ENCODE measurements at places on chromosomes 4 and X.

DNA sequence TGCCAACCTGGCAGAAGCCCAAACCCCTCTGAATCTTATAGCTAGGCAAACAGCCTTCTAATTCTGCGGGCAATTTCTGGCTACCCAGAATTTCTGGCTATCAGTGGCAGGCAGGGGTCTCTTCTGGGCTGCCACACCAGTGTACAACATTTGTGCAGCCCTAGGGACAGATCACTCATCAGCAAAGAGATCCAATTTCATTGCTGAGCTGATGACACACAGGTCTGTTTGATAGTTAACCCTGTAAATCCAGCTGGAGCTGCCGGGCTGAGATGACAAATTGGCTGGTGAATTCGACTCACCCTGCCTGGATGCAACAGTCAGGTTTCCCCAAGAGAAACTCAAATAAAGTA, 2.4 kb downstream of the MID1 start:
- DNase-seq = no peak

DNA sequence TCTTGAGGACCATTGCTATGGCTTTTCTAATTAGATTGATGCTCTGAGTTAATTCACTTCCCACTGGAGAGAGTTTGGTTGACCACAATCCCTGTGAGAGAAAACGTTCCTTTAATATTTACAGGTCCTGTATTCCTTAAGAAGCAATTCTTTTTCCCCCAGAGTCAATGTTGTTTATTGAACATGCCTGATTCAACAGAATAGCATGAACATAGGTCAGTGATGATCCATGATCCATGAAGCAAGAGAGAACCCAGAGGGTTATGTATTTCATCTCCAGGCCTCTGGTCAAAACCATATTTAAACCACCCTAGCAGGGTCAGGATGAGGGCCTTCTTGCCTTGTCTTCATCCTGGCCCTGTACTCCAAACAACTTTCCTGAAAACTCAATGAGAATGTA, 39.4 kb upstream of the EFHC2 start:
- no peak for DNase-seq

GRCh38 chr4:5385741-5386311, 322.5 kb downstream of the EVC2 start:
- DNase-seq = no peak

- DNase-seq = no peak
Measured at GRCh38 chr4:150090836-150091235, 12.6 kb downstream of the DCLK2 start.

GRCh38 chr4:24736066-24736465, 59.3 kb upstream of the SOD3 start:
- DNase-seq = no peak

DNA sequence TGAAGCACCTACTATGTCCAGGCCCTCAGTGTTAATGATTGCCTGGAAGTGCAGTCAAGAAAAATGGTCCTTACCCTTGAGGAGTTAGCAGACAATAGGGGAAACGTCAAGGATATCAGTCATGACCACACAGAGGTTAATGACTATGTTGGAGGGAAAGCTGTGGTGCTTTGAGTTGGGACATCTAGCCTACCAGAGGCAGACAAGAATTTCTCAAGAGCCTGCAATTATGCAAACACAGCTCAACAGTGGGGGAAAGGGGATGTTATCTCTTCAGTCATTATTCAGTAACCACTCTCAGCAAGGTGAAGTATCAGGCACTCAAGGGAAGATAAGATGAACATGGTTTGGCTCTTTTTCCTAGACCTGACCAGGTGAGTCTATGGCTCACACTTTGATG, 7.0 kb upstream of the FGFBP1 start:
- DNase-seq = no peak

GRCh38 chr4:135244696-135245095, 1043.1 kb upstream of the PABPC4L start:
- DNase-seq = no peak

GRCh38 chr4:107255114-107255513, 219.0 kb upstream of the DKK2 start:
- DNase-seq = no peak

DNA sequence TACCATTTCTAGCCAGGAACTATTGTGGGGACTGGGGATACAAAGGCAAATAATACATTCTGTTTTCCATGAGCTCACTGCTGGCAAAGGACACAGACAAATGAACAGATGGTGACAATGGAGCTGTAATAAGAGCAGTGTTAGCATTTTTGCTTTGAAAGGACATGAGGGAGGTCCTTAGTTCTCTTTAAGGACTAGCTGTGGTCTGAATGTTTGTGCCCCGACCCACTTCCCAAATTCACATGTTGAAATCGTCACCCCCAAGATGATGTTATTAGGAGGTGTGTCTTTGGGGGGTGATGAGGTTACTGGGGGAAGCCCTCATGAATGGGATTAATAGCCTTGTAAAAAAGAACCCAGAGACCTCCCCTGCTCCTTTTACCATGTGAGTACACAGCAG, 30.3 kb downstream of the CCNG2 start:
- no peak for DNase-seq

DNA sequence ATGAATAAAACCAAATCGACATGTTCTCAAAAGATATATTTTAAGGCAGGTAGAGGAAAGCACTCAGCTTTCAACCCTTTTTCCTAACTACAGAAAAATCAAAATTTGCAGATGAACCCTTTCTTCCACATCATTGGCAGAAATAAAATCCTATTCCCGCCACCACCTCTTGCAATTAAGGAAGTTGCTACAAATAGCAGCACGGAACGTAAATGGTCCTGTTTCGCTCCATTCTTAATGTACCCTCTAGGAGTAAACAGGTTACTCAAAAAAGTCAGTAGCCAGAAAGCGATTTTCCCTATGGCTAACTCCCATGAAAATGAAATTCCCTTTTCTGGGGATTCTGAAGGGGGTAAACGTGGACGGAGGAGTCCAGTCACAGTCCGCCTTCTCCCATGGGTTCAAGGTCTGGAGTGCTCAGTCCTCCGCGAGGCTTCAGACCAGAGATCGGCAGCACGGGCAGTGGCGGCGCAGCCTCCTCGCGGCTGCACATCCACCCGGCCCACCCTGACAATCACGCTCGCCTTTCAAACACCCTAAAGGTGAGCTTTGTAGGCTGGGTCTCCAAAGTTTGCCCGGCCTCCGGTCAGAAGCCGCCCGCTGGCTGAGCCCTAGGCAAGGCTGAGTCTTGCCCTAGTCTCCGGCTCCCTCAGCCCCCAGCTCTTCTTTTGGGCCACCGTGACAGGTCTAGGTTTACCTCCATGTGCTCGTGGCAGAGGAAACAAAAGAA, 1.8 kb downstream of the ATP11C start:
- peak; percentile 0 for DNase-seq

DNA sequence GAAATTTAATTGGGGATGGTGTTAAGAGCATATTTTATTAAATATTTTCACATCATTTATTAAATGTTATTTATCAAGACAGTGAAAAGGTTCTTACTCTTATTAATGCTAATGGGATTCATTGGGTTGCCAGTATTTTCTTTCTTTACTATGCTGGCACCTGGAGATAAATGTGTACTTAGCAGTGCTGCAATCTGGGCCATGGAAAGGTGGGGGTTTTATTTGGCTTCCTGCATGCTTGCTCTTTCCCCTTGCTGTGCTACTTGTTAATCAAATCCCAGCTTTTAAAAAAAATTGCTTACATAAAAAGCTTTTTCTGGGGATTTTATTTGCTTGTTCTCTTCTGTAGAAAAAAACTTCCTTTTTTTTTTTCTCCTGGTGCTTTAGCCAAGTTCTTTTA, 48.3 kb downstream of the ZAR1 start:
- DNase-seq = no peak

DNA sequence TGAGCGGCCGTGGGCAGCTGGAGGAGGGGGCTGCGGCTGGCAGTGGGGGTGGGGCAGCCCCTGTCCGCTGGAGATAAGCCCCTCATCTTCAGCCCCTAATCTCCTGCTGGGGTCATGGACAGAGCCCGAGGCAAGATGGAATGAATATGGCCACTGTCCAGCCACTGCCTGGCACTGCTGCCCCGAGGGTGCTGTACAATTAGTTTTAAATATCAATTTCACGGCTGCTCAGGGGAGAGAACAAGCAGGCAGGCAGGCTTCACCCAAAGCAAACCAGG, 64.1 kb upstream of the NKX1-1 start:
- DNase-seq = no peak

- no peak for DNase-seq
Measured at GRCh38 chr4:183214912-183215488, 105.1 kb downstream of the CLDN22 start.

DNA sequence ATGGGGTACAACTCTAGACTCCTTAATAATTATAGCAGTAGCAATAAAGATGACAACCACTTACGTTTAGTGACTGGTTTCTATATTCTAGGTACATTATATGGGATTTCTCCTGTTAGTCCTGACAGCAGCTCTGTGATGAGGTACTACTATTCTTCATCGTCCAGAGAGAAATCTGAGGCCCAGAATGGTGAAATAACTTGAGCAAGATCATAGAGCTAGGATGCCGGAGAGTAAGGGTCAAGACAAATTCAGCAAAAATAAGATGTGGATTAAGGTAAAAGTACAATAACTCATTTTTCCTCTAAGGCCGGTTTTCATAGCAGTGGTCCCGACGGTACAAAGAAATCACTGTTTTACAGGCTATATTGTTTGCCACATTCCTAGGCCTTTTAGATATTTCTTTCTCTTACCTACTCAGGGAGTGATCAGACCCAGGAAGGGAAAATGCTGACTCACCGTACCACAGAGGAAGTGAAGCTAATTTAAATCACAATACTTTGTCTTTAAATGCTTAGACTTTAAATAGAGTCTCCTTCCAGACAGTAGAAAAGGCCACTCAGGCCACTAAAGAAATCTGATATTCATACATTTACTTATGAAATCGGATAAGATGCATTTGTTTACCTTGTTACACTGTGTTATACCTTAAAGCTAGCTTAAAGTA, 2023.0 kb upstream of the AGA start:
- DNase-seq = no peak

DNA sequence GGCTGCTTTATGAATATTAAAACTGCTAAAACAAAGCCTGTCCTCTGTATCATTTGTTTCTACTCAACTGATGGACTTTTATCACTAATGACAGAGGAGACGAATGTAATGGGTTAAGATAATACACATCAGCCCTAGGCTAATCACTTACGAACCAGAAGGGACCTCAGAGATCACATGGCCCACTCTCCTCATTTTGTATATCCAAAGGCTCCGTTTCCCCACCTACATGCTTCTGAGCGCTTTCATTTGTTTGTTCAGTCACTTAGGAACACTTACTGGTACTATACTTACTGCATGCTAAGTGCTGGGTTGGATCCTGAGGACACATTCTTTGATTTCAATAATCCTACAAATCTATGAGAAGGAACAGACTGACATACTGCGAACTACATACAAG, 169.3 kb downstream of the CEP135 start:
- no peak for DNase-seq

DNA sequence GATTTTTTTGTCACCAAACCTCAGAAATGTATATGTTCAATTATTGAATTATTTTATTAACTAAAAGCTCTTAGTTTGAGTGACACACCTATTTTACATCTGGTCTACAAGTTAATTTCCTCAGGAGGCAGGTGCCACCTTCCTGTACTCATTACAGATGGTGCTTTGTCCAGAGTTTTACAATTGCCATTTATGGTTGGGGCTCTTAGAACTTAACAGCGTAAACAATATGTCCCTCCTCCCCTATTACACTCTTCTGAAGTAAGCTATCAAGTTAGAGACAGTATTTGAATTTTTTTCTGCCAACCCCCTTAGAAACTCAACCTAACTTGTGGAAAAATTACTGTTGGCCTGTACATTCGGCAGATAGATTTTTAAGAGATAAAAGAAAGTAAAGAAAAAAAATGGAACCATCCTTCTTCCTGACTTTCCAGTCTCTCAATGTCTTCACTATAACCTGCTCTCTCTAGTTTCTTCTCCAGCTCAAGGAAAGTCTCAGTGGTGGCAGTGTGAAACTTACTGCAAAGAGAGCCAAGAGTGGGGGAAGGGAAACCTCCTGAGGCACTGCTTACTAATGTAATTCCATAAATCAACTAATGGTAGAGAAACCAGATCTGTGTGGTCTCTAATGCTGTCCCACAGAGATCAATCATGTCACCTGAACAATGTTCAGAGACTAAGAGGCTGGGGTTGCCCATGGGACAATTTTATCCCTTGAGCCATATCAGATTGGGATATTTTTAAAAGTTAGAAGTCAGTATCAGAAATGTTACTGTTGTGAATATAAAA, 7.8 kb downstream of the CXXC4 start:
- no peak for DNase-seq

GRCh38 chr4:97646997-97647396, 496.3 kb downstream of the STPG2 start:
- no peak for DNase-seq

- no peak for DNase-seq
Measured at GRCh38 chr4:81789158-81789557, 317.5 kb upstream of the RASGEF1B start.
